ENCODE measurements at places on chromosomes 2 and 18. TPM values are rescaled to one million over a fixed set of nuclear protein-coding genes. Genes with fewer than 3 reads are reported as not detected.

DNA sequence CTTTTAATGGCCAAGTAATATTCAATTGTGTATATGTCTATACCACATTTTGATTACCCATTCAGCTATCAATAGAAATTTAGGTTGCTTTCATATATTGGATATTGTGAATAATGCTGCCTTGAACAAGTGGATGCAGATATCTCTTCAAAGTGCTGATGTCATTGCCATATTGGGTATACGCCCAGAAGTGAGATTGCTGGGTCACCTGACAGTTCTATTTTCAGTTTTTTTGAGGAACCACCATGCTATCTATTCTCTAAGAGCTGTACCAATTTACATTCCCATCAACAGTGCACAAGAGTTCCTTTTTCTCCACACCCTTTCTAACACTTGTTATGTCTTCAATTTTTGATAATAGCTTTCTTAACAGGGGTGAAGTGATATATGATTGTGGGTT, 306.9 kb downstream of the ZNF516 start:
- no peak for DNase-seq

- no peak for DNase-seq
These were observed 544.9 kb upstream of the LINC00305 start for GRCh38 chr18:64693766-64694165.

- no peak for DNase-seq
These were observed 70.3 kb upstream of the SLC9A2 start for GRCh38 chr2:102549027-102549426.

DNA sequence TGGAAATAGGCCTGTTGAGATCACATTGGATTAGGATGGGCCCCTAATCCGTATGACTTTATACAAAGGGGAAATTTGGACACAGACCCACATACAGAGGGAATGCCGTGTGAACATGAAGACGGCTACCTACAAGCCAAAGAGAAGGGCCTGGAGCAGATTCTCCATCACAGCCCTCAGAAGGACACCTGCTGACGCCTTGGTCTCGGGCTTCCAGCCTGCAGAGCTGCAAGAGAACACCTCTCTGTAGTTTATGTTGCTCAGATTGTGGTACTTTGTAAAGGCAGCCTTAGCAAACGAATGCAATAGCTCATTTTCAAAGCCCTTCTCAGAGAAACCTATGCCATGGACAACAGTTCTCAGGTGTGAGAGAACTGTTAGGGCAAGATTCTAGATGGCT, 86.1 kb downstream of the LONRF2 start:
- DNase-seq = no peak

DNA sequence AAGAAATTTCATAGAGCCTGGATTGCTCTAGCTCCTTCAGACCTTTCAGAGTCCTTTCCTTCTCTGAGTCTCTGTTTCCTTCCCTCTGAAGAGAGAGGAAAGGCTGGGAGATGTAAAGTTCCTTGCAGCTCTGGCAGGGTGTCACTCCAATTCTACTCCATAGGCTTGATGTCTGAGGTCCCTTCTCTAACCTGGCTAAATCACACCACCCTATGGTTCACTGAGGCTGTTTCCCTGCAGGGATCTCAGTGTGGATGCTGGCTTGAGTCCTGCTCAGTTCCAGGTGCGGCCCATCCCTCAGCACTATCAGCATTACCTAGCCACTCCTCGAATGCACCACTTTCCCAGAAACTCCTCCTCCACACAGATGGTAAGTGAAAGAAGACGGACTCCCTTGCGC, 209.7 kb downstream of the LOXHD1 start:
- DNase-seq = no peak

GRCh38 chr2:28062867-28063266, 172.3 kb downstream of the BABAM2 start:
- DNase-seq = no peak

GRCh38 chr2:79788952-79789651, 276.3 kb downstream of the CTNNA2 start:
- no peak for DNase-seq

DNA sequence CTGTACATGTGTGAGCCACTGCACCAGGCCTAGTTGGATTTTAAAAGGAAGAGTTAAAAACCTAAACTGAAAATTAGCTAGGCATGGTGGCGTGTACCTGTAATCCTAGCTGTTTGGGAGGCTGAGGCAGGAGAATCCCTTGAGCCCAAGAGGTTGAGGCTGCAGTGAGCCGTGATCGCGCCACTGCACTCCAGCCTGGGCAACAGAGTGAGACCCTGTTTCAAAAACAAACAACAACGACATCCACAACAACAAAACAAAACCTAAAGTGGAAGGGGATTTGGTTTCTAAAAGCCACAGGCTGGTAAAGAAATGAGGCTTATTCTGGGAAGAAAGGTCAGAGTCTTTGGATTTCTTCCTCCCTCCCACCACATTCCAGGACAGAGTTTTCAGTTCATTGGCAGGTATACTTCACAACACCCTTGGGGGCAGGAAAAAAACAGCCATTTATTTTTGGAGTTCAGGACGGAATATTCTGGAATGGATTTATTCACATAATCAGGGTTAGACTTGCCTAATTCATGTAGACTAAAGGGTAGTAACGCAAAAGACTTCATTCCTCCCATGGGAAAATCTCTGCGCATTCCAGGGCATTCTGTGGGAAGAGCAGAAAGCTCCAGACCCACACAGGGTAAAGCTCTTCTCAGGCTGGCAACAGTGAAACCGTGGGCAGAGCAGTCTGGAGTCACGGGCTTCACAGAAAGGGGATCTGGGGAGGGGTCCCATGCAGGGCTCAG, 34.9 kb downstream of the TEX44 start:
- no peak for DNase-seq

DNA sequence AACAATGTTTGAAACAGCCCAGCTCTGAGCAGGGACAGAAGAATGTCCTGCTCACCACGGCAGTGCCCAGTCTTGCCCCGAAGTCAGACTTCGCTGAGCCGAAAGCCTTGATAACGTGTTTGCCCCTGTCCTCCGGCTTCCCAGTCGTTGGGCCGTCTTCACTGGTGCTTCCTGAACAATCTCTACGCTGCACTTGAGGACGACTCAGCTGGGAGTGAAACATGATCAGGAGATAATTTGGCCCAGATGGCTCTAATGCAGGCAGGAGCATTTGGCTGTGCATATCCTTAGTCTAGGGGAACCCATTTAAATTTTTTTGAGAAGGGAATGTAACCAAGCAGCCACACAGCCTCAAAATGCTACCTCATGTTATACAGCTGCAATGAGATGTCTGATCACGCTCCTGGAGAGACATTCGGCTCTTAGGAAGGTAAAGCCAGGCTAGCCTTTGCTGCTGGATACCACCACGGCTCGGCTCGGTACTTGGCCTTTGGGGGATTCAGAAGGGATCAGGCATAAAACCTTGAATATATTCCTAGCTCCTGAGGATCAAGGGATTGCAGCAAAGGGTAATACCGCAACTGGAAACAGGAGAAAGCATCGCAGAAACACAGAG, 43.6 kb downstream of the FECH start:
- no peak for DNase-seq

GRCh38 chr18:13175754-13176210, 42.8 kb upstream of the LDLRAD4 start:
- DNase-seq = no peak

GRCh38 chr2:694906-695510, 17.8 kb upstream of the TMEM18 start:
- no peak for DNase-seq

DNA sequence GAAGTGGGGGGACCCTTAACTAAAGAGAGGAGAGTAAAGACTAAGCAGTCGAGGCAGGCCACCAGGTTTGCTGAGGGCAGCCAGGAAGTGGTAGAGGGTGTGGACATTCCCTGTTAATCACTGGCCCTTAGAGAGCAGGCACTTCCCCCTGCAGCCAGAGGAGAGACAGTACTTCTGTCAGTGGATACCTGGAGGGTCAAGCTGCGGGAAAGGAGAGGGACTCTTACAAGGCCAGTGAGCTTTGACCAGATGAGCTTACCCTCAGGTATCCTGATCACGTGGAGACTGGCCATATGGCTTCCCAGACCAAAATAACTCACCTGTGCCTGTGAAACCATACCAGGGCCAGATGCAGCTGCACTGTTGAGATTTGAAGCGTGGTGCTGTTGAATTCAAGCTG, 28.6 kb downstream of the ITGA6 start:
- no peak for DNase-seq

- no peak for DNase-seq
These were observed 21.2 kb downstream of the AMER3 start for GRCh38 chr2:130776550-130776949.

DNA sequence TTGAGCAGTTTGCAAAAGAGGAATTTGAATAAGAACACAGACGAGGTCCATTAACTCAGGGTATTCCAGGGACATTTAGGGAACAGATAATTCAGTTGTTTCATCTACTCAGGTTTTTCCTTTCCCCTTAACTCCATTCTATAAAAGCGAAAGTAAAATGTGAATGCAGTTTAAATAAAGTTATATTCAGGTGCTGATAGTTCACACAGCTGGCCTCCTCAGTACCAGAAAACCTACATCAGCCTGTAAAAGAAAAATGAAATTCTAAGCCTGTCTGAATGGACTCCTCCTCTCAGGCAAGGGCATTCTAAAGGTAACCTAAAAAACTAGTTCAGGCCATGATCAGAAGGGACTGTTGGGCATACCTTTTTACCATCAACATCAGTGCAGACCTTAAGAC, 873.8 kb downstream of the SUCLG1 start:
- DNase-seq = no peak

GRCh38 chr2:159119652-159120257, 151.3 kb downstream of the TANC1 start:
- no peak for DNase-seq

GRCh38 chr2:170737821-170738220, 22.7 kb downstream of the SP5 start:
- no peak for DNase-seq

DNA sequence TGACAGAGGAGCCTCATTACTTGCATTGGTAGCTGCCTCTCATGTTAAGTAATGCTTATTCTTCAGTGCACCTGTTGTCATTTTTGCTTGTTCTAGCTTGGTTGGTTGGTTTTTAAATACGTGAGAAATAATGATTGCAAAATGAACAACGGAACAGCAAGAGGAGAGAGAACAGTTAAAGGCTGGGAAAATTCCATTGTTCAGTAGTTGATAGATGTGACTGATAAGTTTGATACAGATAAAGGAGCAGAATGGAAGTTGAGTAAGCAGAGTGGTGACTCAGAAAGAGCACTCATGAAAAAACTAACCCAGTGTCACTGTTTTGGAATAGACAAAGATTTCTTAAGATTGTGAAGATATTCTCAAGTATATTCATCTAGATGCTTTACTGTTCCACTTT, 50.5 kb downstream of the MTA3 start:
- DNase-seq = no peak

DNA sequence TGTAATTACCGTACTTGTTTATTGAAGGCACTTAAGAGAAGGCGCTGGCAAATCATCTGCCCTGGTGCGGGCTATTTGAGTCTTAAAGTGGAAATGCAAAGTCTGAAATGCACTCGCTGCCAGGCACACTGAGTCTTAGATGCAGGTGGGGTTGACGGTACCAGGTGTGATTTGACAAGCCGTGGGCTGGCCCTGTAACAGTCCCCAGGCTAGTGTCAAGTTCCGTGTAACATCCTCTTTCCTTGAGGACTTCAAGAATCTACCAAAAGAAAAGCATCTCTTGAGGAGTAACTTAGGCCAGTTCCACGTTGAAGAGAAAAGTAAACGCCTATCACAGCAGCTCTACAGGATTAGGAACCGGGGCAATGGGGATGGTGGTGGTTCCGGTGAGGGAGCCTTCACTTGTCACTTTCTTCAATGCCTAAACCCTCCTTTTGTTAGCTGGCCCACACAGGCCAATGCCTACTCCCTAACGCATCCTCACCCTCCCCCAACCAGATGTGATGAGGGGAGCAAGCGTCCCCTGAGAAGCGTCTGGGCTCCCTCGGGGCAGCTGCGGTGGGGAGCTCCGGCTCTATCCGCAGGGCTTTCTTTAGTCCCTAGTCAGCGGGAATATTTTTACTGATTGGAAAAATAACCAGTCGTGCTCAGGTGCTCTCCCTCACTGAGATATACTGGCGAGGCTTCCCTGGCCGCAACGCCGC, 1.5 kb upstream of the UGP2 start:
- no peak for DNase-seq

DNA sequence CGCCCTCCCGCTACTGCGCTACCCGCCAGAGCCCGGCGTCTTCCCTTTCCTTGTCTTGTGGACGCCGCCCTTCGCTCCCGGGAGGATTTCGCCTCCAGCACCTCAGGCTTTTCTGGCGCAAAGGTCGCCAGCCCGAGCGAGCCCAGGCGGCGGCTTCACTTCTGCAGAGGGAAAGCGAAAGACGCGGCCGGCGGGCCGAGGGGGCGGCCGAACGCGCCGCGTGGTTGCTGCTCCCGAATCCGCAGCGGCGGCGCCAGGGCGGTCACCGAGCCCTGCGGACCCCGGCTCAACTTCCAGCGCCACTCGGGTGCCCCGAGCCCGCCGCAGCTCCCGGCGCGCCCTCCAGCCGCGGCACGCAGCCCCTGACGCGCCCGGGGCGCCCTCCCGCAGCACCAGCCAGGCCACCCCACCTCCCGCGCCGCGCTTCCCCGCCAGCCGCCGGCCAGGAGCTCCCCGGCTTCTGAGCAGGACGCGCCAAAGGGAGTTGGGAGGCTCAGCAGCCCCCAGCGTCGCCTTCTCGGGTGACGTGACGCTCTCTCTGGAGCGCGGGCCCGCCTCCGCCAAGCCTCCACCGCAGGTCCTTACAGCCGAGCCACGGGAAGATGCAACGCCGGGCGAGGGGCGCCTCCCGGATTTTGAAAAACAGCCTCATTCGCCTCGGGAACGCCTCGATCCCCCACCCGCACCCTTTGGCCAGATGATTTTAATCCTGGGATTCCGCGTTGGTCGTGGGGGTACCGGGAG, 84.9 kb upstream of the EPB41L3 start:
- peak; percentile 65 for DNase-seq

GRCh38 chr18:8208716-8209115, 400.5 kb upstream of the RAB12 start:
- DNase-seq = no peak

COL6A3 gene
- total RNA-seq = 198 TPM

PSMA8 gene
- total RNA-seq = not detected

CD8B2 gene
- total RNA-seq = not detected

PTPRM gene
- total RNA-seq = 66.5 TPM

AGAP1 gene
- 62.9 TPM for total RNA-seq

VWA3B gene
- 0.80 TPM for total RNA-seq

CWC22 gene
- 23.6 TPM for total RNA-seq

MARCHF4 gene
- total RNA-seq = not detected

ZNF24 gene
- 71.0 TPM for total RNA-seq

INO80D gene
- 36.3 TPM for total RNA-seq

RAPGEF4 gene
- total RNA-seq = 9.3 TPM

GPAT2 gene
- 11.1 TPM for total RNA-seq

ASXL3 gene
- 13.1 TPM for total RNA-seq

NFATC1 gene
- 80.3 TPM for total RNA-seq

RBM44 gene
- total RNA-seq = 1.2 TPM

NR4A2 gene
- 62.1 TPM for total RNA-seq

PPIL3 gene
- 35.1 TPM for total RNA-seq

MEP1B gene
- not detected for total RNA-seq

COL4A3 gene
- 7.0 TPM for total RNA-seq

SLC4A5 gene
- 12.6 TPM for total RNA-seq

CYP27C1 gene
- total RNA-seq = 0.31 TPM

LIMS4 gene
- 2.2 TPM for total RNA-seq

LOXL3 gene
- total RNA-seq = 9.2 TPM
